ENCODE measurements at places on chromosomes 7 and 10. TPM values are rescaled to one million over a fixed set of nuclear protein-coding genes. Genes with fewer than 3 reads are reported as not detected.

TMEM176A gene
- not detected for total RNA-seq

- DNase-seq, result no peak
Observed at GRCh38 chr7:117262546-117262945, 60.3 kb downstream of the WNT2 start.

GRCh38 chr10:81882011-81882410, 7.0 kb downstream of the NRG3 start:
- DNase-seq, result no peak

GRCh38 chr7:127850195-127850594, 181.0 kb downstream of the LRRC4 start:
- DNase-seq, result no peak
